ENCODE measurements at places on chromosomes 7 and 10.

- peak; percentile 91 for DNase-seq
These were observed 55.7 kb upstream of the CDK1 start for GRCh38 chr10:60722623-60723022.

DNA sequence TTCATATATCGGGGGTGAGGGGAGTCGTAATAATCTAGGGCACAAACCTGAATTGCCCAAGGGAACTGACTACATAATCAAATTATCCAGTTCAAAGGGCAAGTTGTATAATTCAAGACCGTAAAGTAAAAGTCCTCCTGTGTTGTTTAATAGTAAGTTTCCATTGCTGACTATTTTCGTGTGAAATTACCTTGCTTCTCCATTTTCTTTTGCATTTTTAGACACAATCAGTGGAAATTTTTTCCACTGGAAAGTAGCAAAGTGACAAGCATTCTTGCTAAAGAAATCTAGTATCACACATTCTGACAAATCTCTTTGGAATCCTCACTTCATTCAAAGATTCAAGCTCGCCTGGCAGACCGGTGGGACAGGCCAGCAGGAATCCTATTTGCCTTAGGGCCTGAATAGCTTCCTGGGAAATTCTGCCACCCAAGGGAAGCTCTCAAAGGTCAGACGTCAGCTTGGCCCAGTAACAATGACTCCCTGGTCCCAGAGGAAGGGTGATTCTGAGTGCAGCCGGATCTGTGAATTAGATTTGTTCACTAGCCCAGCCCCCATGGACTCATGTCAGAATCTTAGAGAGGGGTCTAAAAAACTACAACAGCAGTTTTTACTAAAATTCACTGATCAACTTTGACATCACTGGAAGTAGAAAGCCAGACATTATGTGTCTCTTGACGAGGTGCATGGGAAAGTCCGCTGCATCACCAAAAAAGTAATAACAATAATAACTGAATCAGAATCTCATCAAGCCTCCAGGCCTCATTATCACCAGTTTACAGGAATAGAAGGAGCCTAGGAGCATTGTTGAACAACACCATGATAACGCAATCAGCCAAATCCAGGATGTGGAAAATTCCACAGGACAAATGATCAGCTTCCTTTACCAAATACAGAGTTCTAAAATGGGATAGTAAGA lies 161.0 kb downstream of the SKIDA1 start:
- DNase-seq = peak; percentile 37

DNA sequence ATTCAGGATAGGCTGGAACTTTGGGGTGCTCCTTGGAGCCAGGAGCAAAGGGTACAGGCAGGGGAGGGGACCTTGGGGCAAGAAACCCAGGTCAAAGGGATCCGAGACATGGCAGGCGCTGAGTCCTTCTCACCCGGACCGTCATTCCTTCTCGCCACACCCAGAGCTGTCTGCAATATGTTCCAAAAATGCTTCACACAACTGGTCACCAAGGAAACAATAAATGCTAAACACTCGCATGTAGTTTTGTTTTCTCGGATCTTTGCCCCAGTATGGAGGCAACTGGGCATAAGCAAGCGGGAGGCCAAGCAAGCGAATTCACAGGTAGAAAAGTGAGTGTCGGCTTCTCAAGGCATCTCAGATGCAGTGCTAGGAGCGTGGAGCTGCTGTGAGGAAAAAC lies 80.8 kb downstream of the PIP4K2A start:
- no peak for DNase-seq

DNA sequence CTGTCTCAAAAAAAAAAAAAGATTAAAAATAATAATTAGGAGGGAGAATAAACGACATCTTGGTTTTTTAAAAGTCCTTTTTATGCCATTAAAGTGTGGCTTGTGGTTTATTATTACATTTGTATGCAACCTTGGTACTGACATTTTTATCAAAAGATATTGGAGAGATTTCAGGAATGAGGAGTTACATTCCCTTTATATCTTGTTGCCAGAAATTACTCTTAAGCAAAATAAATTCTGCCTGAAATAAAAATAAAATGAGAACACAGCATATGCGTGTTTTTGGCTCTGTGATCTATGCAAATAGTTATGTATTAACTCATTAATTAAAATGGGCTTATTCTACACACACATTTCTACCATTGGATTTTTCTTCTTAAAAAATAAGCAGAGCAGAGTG lies 202.4 kb downstream of the BICC1 start:
- DNase-seq = no peak

GRCh38 chr7:103922407-103922806 lies 67.1 kb downstream of the RELN start:
- DNase-seq = no peak

DNA sequence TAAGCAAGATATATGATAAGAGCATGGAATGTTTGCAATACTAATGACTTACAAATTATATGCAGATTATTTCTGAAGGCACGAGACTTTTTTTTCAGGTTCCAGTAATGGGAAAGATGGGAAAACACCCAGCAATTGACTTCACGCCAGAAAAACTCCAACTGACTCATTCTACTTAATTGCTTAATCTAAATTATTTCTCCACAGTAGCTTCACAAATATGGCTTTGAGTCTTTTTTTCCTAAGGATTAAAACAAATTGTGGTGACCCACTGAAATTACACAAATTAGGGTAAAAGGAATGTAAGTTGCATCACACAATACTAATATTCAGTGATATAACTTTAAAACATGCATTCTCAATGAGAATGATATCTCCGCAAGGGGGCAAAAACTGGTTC lies 138.7 kb downstream of the GNAI1 start:
- no peak for DNase-seq

GRCh38 chr7:102045681-102046372 lies 228.4 kb downstream of the CUX1 start:
- DNase-seq = no peak

DNA sequence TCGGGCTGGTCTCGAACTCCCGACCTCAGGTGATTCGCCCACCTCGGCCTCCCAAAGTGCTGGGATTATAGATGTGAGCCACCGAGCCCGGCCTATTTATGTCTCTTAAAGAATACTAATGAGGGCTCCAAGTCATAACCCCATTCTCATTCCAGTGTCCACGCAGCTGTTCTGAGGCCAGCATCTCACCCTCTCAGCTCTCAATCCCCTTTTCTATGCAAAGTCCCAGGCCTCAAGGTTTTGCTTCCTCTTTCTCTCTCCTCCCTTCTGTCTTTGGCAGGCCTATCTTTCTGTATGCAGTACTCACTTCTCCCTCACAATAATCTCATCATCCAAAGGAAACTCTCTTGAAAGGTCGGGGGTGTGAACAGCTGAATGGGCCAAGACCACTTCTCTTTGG lies 28.0 kb upstream of the VSIR start:
- no peak for DNase-seq

DNA sequence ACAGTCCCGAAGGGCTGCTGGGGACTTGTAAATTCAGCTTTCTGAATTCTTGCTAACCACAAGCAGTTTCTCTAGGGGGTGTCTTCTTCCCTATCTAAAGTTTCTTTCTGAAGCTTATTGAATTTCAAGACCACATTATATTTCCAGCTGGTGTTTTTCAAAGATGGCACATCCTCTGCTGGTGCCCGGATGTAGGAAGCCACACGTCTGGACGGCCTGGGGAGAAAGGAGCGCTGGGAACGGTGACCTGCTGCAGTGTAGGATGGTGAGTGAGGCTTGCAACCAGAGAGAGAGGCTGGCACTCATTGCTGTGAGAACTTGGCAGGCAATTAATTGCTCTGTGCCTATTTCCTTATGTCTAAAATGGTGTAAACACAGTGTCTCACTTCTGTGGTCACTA lies 776.4 kb downstream of the TYW1 start:
- no peak for DNase-seq

DNA sequence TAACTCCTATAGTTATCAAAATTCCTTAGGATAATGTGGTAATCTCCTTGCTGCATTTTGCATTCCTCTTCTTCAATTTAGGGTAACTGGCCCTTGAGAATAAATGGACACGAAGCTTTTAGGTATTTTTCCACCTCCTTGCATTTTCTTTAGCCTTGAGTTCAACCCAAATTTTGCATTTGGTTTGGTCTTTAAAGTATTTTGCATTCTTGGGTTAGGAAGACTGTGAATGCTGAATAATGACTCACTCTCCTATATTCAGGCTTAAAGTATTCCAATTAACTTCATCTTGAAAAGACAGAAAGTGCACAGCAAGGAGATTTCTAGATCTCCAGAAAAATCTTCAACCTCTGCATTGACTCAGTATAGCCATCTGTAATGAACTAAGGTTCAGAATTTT lies 47.3 kb downstream of the TFPI2 start:
- no peak for DNase-seq

- DNase-seq = no peak
These were observed 36.6 kb upstream of the PDLIM1 start for GRCh38 chr10:95327367-95327766.

DNA sequence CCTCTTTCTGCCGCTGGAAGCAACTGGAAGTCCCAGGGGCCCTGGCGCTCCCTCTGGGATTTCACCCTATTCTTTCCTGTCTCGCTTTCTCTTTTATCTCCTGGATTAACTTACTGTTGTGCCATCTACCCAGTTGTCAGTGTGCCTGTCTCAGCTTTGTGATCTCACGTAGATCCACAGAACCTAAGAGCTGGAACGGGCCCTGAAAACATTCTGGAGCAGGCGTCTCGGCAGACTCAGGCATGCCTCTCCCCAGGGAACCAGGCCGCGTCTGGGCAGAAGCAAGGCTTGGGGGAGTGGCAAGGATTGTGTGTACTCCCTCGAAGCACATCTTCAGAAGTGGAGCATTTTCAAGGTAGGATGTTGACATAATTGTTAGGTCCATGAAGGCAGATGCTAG lies 87.2 kb downstream of the KCNMA1 start:
- no peak for DNase-seq

- DNase-seq = no peak
These were observed 40.8 kb upstream of the CUL1 start for GRCh38 chr7:148657929-148658328.

DNA sequence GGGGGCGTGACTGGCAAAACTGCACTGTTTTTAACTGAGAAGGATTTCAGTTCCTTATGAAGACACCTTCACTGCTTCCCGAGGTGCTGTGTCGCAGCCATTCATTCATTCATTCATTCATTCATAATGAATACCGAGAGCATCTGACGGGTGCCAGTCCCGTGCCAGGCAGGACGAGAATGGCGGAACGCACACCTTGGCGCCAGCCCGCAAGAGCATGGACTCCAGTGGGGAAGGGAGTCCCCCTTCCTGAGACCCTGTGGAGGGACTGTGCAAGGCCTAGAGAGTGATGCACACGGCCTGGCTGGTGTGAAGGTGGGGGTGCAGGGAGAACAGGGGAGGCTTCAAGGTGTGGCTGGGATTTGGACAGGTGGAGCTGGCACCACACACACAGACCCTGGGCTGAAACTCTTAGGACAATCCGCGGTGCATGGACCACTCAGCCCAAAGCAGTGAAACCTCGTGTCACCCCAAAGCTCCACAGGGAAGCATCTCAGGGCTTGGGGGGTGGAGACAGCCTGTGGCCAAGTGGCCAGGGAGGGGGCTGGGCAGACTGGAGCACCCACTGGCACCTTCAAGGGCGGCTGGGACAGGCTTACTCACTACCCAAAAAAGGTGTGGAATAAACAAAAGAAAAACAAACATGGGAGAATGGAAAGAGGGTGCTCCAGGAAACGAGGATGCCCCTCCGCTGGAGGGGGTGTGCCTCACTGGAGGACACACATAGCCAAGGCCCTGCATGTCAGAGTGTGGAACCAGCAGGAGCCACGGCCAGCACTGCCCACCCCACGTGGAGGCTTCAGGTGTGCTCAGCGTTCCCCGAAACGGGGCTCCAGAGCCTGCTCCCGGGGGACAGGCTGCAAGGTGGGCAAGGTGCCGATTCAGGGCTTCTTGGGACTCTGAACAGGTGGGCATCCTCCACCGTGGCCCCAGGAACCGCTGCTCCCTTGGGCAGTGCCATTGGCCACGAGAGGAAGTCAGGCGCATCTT lies 37.7 kb downstream of the EBF3 start:
- DNase-seq = no peak

Measured in LNCaP clone FGC (cell line).